ENCODE measurements at places on chromosomes 13 and 19.

- H3K36me3 ChIP-seq = no peaks in the 10 kb centered on the region
- no peaks in the 10 kb centered on the region for H3K27me3 ChIP-seq
- no peak overlapping the region for H3K27ac ChIP-seq
- DNase-seq = no peak
- no peaks in the 10 kb centered on the region for H3K4me1 ChIP-seq
- H3K4me3 ChIP-seq = no peak overlapping the region
Measured at GRCh38 chr13:22812793-22813192, 368.0 kb upstream of the SGCG start.

GRCh38 chr13:48775804-48776203 lies 122.1 kb downstream of the CYSLTR2 start:
- DNase-seq = no peak
- H3K27ac ChIP-seq = no peak overlapping the region
- H3K36me3 ChIP-seq = no peaks in the 10 kb centered on the region
- H3K4me1 ChIP-seq = no peaks in the 10 kb centered on the region

DNA sequence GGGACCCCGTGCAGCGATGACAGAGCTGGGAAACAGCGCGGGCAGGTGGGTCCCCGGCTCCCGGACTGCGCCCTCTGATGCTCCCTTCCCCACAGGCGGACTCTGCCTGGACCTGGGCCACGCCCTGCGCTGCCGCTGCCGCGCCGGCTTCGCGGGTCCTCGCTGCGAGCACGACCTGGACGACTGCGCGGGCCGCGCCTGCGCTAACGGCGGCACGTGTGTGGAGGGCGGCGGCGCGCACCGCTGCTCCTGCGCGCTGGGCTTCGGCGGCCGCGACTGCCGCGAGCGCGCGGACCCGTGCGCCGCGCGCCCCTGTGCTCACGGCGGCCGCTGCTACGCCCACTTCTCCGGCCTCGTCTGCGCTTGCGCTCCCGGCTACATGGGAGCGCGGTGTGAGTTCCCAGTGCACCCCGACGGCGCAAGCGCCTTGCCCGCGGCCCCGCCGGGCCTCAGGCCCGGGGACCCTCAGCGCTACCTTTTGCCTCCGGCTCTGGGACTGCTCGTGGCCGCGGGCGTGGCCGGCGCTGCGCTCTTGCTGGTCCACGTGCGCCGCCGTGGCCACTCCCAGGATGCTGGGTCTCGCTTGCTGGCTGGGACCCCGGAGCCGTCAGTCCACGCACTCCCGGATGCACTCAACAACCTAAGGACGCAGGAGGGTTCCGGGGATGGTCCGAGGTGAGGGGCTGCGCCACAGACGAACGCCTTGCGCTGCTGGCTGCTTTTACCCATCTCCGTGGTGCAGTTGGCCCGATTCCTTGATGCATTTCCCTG lies 7.8 kb upstream of the SELENOV start:
- H3K27ac ChIP-seq = peak overlapping the region; percentile 26
- peaks cover 71% of the 10 kb centered on the region for H3K27me3 ChIP-seq
- DNase-seq = no peak
- peaks cover 24% of the 10 kb centered on the region for H3K4me1 ChIP-seq
- H3K4me3 ChIP-seq = peak overlapping the region; percentile 80

- no peaks in the 10 kb centered on the region for H3K27me3 ChIP-seq
- no peak overlapping the region for H3K4me3 ChIP-seq
- H3K36me3 ChIP-seq = no peaks in the 10 kb centered on the region
- H3K27ac ChIP-seq = no peak overlapping the region
- no peaks in the 10 kb centered on the region for H3K4me1 ChIP-seq
Measured at GRCh38 chr13:87080100-87080779, 590.9 kb upstream of the SLITRK5 start.

DNA sequence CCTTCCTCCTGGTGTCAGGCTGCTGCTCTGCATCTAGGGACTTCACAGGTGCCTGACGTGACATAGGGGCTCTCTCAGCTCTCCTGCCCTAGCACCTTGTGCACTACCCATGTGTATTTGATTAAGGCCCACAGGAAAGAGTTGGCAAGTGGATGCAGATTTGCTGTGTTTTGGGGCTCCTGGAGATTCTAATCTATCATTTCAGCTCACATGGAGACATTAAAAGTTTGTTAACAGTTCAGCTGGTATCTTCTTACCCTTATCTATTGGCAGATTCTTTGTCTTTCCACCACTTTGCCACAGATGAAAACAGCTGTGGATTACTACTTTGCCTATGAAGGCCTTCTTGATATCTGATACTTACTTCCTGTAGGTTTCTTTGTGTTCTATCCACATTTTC lies 41.9 kb downstream of the WASF3 start:
- H3K4me1 ChIP-seq = no peaks in the 10 kb centered on the region
- no peak overlapping the region for H3K27ac ChIP-seq
- H3K4me3 ChIP-seq = no peak overlapping the region
- DNase-seq = no peak
- H3K36me3 ChIP-seq = no peaks in the 10 kb centered on the region

DNA sequence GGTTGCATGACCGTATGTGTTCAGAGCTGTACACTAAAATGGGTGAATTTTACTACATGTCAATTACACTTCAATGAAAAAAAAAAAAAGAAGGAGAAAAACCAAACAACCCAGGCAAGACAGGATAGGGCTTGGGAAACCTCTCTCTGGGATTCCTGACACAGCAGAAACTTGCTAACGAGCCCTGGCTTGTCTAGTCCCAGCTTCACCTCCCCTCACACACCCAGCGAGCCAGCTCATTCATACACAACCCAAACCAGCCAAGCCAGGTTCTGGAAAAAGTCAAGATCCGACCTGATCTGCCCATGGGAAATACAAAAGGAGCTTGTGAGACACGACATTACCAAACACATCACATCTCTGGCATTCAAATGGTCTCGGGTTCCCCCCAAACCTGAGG lies 3.7 kb upstream of the TECR start:
- DNase-seq = no peak
- no peak overlapping the region for H3K4me3 ChIP-seq
- H3K27me3 ChIP-seq = no peaks in the 10 kb centered on the region
- H3K27ac ChIP-seq = peak overlapping the region; percentile 20
- H3K4me1 ChIP-seq = peaks cover 36% of the 10 kb centered on the region
- H3K36me3 ChIP-seq = peaks cover 33% of the 10 kb centered on the region

DNA sequence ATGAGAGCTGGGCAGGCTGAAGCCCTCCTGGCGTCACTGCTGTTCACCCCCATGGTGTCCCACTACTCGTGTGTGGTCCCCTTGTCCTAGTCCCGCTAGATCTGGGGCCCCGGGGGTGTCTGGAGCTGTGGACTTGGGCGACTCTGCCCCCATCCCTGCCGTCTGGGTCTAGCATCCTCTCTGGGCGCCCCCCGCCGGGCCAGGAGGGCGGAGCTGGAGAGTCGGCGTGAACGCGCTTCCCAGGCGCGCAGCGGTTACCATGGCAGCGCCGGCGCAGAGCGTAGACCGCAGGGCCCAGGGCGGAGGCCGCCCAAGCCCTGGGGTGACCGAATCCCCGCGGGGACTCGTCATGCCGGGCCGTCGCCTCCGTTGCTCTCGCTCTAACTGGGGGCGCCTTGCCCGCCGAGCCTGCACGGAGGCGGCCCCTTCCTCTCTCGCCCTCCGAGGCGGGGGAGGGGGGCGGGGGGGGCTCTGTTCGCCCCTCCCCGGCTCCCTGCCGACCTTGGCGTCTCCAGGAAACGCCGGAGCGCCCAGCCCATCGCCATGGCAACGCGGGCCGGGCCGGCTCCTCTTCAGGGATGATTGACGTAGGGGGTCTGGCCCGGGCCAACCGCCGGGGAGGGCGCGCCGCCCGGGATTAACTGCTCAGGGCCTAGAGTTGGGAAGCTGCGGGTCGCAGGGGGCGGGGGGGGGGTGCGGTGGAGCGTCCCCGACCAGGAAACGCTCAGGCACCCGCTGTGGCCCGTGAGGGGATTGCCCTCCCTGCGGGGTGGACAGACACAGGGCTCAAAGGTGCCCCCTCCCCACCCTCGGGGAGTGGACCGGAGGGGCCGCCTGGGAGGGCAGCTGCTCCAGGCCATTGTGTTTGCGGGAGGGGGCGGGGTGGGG lies 8.9 kb downstream of the ISYNA1 start:
- DNase-seq = peak; percentile 95
- H3K27me3 ChIP-seq = no peaks in the 10 kb centered on the region
- H3K27ac ChIP-seq = peak overlapping the region; percentile 95
- peaks cover 56% of the 10 kb centered on the region for H3K36me3 ChIP-seq
- H3K4me3 ChIP-seq = peak overlapping the region; percentile 73

All from effector memory CD8-positive, alpha-beta T cell (primary cell).